ENCODE measurements at places on chromosomes 2 and 18. TPM values are rescaled to one million over a fixed set of nuclear protein-coding genes. Genes with fewer than 3 reads are reported as not detected.

- DNase-seq = no peak
Observed at GRCh38 chr2:231660860-231661259, 47.5 kb upstream of the PTMA start.

DNA sequence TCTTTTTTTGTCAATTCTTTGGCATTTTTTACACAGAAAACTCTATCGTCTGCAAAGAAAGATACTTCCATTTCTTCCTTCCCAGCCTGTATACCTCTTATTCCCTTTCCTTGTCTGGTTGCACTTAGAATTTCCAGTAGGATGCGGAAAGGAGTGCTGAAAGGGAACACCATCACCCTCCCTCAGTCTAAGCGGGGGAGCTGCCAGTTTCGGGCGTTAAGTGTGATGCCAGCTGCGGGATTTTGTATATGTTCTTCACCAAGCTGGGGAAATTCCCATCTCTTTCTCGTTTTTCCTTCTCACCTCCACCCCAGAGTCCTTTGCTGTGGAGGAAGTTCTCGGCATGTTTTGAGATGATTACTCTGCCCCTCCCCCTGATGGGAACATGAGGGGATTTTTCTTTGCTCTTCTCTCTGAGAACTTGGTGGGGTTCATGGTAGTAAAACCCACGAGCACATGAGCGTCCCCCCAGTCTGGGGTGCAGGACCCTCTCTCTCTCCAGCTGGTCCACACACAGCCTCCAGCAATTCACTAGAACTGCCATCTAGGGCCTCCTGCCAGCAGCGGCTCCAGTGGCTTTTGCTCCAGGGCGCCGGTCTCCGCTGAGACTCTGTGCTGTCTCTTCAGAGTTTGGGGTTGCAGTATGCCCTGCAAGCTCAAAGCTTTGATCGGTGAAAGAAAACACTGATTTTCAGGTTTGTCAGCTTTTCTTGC is 15.5 kb downstream of the AQP12A start:
- DNase-seq = no peak

- DNase-seq = no peak
Observed at GRCh38 chr18:22839340-22839821, 93.7 kb upstream of the RBBP8 start.

GRCh38 chr2:229414631-229415030 is 143.5 kb upstream of the PID1 start:
- DNase-seq = no peak

- DNase-seq = no peak
Observed at GRCh38 chr18:32422201-32422600, 48.5 kb downstream of the GAREM1 start.

DNA sequence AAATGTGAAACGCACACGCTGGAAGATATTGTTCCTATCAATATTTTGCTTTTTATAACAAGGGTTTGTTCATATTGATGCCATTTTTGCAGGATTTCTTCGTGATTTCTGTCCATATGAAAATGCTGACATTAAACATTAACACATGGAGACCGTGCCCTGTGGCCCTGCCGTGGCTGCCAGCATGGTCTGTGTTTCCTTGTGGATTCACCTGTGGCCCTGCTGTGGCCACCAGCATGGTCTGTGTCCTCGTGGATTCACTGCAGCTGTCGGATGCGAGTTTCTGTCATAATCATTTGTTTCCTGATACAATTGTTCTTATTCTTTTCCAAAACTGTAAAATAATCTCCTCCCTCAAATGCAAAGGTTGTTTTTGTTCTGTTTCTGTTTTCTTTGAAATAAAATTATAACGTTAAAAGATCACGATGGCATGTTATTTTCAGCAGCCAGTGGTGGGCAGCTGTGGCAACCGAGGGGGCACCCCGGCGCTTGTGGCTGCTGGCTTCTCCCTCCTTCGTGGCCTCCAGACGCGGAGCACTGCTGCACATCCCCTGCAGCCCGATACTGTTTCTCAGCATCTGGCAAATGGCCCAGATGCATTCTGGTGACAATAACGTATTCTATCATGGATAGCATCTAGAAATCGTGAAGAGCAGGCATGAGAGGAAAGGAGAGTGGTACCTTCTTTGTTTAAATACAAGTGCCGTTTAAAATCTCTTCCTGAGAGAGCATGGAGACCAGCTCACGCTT is 143.5 kb downstream of the PTGR3 start:
- no peak for DNase-seq

GRCh38 chr2:227608561-227609338 is 5.9 kb downstream of the SCYGR3 start:
- no peak for DNase-seq

DNA sequence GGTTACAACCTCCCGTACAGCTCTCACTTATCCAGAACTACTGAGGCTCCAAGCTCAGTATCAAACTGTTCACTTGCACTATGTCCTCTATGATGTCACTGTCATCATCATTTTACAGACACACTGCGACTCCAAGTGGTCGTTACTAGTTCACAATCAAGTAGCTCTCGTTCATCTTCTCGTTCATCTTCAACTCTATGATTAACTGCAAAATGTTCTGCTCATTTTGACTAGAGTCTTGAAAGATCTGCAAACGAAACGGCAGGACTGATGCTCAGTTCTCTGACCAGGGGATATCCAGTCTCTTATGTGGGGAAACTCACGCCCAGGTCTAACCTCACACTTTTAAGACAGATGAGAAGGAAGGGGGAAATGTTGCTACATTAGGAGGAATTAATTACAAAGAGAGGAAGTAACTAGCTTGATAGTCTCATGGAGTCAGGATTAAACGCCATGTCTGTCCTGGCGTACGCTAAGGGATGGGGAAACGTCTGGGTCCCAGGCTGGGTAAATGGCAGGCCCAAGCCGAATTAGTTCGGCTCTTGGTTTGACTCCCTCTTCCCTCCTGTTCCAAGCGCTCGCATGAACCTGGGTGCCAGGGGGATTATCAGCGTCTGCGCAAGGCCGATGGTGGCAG is 794 bp upstream of the CHCHD5 start:
- DNase-seq = no peak

GRCh38 chr2:135999899-136000298 is 14.5 kb upstream of the DARS1 start:
- DNase-seq = no peak

DNA sequence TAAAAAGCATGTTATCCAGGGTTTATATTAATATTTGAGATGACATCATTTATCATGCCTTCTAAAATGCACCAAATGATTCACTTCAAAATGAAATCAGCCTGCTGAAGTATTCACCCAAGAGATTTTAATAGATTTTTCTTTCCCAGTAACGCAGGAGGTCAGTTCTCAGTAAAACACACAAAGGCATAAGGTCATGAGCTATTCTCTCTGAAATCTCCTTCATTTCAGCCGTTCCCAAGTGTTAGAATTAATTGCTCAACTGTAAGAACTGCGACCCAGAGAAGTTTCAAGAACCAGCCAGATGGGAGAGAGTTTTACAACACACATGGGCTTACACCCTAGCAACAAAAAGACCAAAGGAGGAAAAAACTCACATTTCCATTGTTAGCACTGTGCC is 84.2 kb upstream of the PHLPP1 start:
- no peak for DNase-seq

DNA sequence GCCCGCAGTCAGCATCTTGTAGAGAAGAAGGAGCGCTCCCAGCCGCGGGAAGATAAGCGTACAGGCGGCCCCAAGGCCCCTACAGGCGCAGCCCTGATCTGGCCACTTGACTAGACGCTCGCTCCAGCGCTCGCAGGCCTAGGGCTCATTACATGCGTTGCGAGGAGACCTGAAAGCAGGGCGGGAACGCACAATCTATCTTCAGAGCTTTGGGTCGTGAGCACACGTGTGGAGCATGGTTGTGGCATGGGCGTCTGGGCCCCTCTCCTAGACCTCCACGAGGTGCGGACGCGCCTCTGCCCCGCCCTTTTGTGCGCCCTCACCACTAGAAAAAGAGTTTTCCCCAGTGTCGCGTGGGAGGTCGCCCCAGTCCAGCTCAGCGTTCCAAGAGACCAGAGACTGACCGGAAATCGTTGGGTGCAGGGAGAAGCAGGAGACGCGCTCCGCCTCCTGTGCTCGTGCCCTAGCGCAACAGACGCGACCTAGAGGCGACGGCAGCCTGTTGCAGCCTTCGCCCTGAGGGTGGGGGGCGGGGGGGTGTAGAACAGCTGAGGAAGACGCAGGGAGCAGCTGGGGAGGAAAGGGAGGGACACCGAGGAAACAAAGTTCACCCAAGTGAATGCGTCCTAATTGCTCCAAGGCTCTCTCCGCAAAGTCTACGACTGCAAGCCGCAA is 12.6 kb downstream of the NR4A2 start:
- no peak for DNase-seq

- no peak for DNase-seq
Observed at GRCh38 chr2:273333-273732, 8.6 kb downstream of the ACP1 start.

DNA sequence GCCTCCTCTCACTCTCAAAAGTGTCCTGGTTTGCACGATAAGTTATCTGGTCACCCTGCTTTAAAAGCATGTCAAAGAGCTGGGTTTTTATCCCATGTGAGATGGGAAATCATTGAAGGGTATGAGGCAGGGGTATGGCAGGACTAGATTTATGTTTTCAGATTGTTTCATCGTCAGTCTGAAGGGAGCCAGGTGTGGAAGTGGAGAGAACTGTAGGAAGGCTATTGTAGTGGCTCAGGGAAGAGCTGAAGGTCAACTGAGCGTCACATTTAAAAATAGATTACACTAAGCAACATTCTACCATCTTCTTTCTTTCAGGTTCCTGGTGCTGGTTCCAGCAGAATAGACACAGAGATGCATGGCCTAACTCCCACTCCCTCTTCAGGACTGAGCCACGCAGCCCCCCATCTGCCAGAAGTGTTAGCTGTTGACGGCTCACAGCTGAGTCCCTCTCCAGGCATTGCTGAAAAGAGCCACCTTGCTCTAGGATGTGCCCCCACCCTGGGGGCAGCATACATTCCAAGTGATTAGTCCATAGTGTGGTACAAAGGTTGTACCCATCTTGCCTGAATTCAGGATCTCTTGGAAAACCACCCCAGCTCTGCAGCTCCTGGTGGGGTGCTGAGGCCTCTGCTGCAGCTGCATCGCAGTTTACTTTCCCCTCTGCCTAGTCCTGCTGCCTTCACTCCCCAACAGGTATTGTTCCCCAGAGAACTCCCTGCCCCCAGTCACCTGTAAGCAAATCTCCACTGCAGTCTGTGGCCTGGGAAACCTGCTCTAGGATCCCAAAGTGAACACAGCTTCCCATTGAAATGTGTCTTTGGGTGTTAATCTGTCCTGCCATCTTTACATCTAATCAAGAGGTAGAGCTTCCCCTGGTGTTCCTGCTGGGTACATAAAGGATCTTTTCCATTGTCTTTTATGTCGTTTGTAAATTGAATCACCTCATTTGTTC is 79.5 kb upstream of the KLF7 start:
- DNase-seq = no peak

- DNase-seq = no peak
Observed at GRCh38 chr18:10440884-10441283, 13.6 kb upstream of the APCDD1 start.

GRCh38 chr2:207385903-207386302 is 143.9 kb upstream of the CREB1 start:
- no peak for DNase-seq

GRCh38 chr2:73238976-73239375 is 4.9 kb downstream of the CCT7 start:
- DNase-seq = no peak

GRCh38 chr18:80200932-80201672 is 46.2 kb downstream of the PARD6G start:
- no peak for DNase-seq

- DNase-seq = no peak
Observed at GRCh38 chr2:133407341-133407740, 160.9 kb downstream of the NCKAP5 start.

GRCh38 chr2:187857826-187858225 is 303.6 kb upstream of the TFPI start:
- no peak for DNase-seq

GRCh38 chr2:54750040-54750439 is 26.6 kb downstream of the EML6 start:
- no peak for DNase-seq

C2orf81 gene
- 10.5 TPM for total RNA-seq

GNLY gene
- total RNA-seq = 5.9 TPM

KIF1A gene
- not detected for total RNA-seq

MC4R gene
- total RNA-seq = not detected

SULT1C2 gene
- total RNA-seq = not detected
